Left colon (tissue), 2 donors: ENCODE measurements at places on chromosomes 12 and 14. TPM values are rescaled to one million over a fixed set of nuclear protein-coding genes. Genes with fewer than 3 reads are reported as not detected.

The LALBA gene
- not detected for total RNA-seq

The PPP4R4 gene
- total RNA-seq: not detected

The NYNRIN gene
- total RNA-seq: 13.2 TPM

The FOXG1 gene
- total RNA-seq: not detected

The IFI27 gene
- 1,280 TPM for total RNA-seq

The LRRC10 gene
- total RNA-seq: not detected

The TCL1B gene
- not detected for total RNA-seq

The ZNF384 gene
- 51.4 TPM for total RNA-seq

The GARIN6 gene
- not detected for total RNA-seq

The ZBTB42 gene
- 7.2 TPM for total RNA-seq

The POTEM gene
- total RNA-seq: not detected

The SLC2A13 gene
- 39.2 TPM for total RNA-seq

The PPP1R1A gene
- 2.5 TPM for total RNA-seq

The CLEC2A gene
- total RNA-seq: not detected

The SLC6A13 gene
- total RNA-seq: not detected

The ENDOU gene
- total RNA-seq: not detected

The CLEC6A gene
- total RNA-seq: not detected

The DAD1 gene
- total RNA-seq: 142 TPM
